LoVo (cell line): ENCODE measurements at places on chromosomes 2 and 18.

DNA sequence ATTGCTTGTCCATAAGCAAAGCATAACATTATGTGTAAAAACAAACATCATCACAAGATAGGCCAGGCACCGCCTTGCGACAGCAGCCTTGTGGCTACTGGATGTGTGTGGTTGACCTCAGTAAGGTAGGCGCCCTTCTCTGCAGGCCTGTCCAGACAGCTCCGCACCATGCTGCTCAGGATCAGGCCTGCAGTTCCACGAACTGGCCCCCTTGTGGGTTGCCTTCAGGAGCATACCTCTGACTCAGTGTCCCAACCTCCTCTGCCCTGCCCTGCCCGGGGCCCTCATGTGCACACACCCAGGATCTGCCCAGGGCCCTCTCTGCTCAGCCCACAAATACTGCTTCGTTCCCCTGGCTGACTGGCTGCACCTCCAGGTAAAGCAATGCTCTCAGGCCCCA, 16.1 kb upstream of the ZNF236 start:
- no peak for DNase-seq

- DNase-seq = no peak
Measured at GRCh38 chr2:20439503-20439902, 7.4 kb upstream of the RHOB start.

GRCh38 chr18:3869848-3870247, 419.9 kb downstream of the TGIF1 start:
- peak; percentile 65 for DNase-seq

GRCh38 chr2:148594216-148594615, 50.3 kb upstream of the EPC2 start:
- DNase-seq = no peak

GRCh38 chr2:26809211-26809610, 23.4 kb downstream of the CENPA start:
- DNase-seq = no peak

GRCh38 chr2:114128725-114129124, 238.8 kb downstream of the ACTR3 start:
- DNase-seq = no peak

DNA sequence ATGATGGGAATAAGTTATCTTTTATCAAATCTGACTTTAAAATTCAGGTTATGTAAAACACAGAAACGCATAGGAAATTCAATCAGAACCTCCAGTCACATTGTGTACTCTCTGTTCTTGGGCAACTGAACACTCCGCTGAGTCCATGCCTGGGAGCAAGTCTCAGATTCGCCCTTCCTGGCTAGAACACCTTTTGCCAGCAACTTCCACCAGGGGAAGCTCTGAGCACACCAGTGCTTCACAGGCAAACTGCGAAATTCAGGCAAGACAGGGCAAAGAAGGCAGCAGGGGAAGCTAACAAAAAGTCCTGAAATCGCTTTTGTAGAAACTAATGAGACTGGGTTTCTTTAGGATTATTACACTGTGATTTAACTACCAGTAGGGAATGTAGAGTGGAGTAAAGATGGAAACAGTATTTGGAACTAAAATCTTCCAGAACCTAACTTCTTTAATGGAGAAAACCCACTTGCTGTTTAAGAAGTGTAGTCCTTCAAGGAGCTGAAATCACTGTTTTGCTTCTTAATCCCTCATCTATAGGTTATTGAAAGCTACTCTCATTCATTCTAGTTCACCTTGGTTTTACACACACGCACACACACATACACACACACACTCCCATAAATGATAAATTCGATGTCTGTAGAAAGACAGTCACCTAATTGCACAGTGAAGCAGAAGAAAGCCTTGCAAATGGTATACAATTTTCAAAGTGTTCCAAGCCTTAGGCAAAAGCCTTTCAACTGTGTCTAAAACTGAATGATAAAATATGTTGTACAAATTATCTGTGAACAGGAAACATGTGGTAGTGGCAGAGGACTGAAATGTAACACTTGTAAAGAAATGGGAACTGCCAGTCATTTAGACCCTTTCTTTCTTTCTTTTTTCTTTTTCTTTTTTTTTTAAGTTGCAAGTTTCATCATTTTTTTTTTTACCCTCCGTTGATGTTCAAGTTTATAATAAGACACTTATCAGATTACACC, 214.5 kb downstream of the TMEM182 start:
- peak; percentile 25 for DNase-seq
